ENCODE measurements at places on chromosomes 11 and 22. TPM values are rescaled to one million over a fixed set of nuclear protein-coding genes. Genes with fewer than 3 reads are reported as not detected.

The IGHMBP2 gene
- 12.4 TPM for total RNA-seq

The NXPE2 gene
- under 0.01 TPM for total RNA-seq

The OSBPL5 gene
- 56.6 TPM for total RNA-seq

The ANO5 gene
- not detected for total RNA-seq

The ASCL2 gene
- not detected for total RNA-seq

The MMP1 gene
- 78.2 TPM for total RNA-seq

The OR52W1 gene
- not detected for total RNA-seq

The OR51T1 gene
- total RNA-seq = not detected

The RIC3 gene
- total RNA-seq = not detected

The DUSP8 gene
- 0.87 TPM for total RNA-seq

The PATE2 gene
- total RNA-seq = 0.29 TPM

The P2RX6 gene
- 3.6 TPM for total RNA-seq

The TMPRSS13 gene
- not detected for total RNA-seq

The SEZ6L gene
- total RNA-seq = not detected

The TMEM184B gene
- 56.6 TPM for total RNA-seq

The FXYD2 gene
- 0.33 TPM for total RNA-seq

The RRAS2 gene
- 108 TPM for total RNA-seq

The TRIM6 gene
- 9.7 TPM for total RNA-seq

The GP1BB gene
- total RNA-seq = 6.6 TPM

The MUC2 gene
- not detected for total RNA-seq

The PHETA2 gene
- 14.1 TPM for total RNA-seq

The RCOR2 gene
- 8.8 TPM for total RNA-seq

The KREMEN1 gene
- total RNA-seq = 13.9 TPM

The OR5D18 gene
- total RNA-seq = not detected

The SLC22A9 gene
- not detected for total RNA-seq

The PTPRCAP gene
- 1.3 TPM for total RNA-seq

The GAL3ST1 gene
- 0.17 TPM for total RNA-seq

The MYO7A gene
- total RNA-seq = 0.17 TPM

The RDX gene
- 65.2 TPM for total RNA-seq

The CD3G gene
- not detected for total RNA-seq

Data from smooth muscle cell of trachea (primary cell).